Frontal cortex (tissue), 4 donors: ENCODE measurements at places on chromosomes 7 and 10. TPM values are rescaled to one million over a fixed set of nuclear protein-coding genes. Genes with fewer than 3 reads are reported as not detected.

ALKBH4 gene
- 16.7 TPM for total RNA-seq

FAM24B gene
- total RNA-seq = 2.9 TPM

NOS3 gene
- total RNA-seq = 0.82 TPM

OR6B1 gene
- total RNA-seq = not detected

CRPPA gene
- 9.0 TPM for total RNA-seq

MEST gene
- 65.6 TPM for total RNA-seq

FAM20C gene
- total RNA-seq = 19.6 TPM

TMEM270 gene
- total RNA-seq = not detected

STAG3 gene
- total RNA-seq = 1.2 TPM
